Body of pancreas (tissue), 4 donors: ENCODE measurements at places on chromosomes 2 and 18.

GRCh38 chr2:7116511-7116910, 199.3 kb downstream of the RNF144A start:
- H3K36me3 ChIP-seq = no peaks in the 10 kb centered on the region
- DNase-seq = no peak
- H3K27me3 ChIP-seq = no peaks in the 10 kb centered on the region
- no peaks in the 10 kb centered on the region for H3K4me1 ChIP-seq

GRCh38 chr18:69961718-69962117, 14.0 kb upstream of the CD226 start:
- DNase-seq = no peak
- no peaks in the 10 kb centered on the region for H3K27me3 ChIP-seq
- no peak overlapping the region for H3K27ac ChIP-seq
- H3K4me1 ChIP-seq = no peaks in the 10 kb centered on the region
- no peak overlapping the region for H3K4me3 ChIP-seq
- H3K36me3 ChIP-seq = no peaks in the 10 kb centered on the region

GRCh38 chr2:224691563-224691962, 24.6 kb downstream of the CCDC195 start:
- no peaks in the 10 kb centered on the region for H3K4me1 ChIP-seq
- no peaks in the 10 kb centered on the region for H3K36me3 ChIP-seq
- no peak overlapping the region for H3K27ac ChIP-seq
- H3K27me3 ChIP-seq = no peaks in the 10 kb centered on the region
- no peak overlapping the region for H3K4me3 ChIP-seq

DNA sequence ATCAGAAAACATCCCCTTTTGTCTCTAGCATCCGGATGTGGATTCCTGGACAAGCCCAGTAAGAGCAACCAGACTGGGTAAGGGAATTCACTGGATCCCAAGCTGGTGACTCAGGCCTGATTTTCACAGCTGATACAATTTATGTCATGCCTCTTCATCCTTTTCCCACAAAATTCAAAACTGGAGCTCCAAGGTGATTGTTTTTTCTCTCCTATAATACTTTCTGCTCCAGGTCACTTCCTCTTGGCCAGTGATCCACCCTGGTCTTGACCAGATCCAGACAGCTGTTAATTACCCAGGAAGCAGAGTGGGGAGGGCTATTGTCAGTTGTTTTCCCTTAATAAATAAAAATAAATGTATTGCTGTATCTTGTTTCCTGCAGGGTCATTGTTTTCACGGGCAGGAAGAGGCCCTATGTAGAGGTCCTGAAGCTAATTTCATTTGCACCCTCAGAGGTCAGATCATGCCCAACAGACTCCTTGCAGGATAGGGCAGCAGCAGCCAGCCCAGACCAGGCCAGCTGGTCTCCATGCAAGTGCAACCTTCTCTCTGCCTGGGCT, 57.6 kb downstream of the EVA1A start:
- H3K27me3 ChIP-seq = no peaks in the 10 kb centered on the region
- no peak for DNase-seq
- no peaks in the 10 kb centered on the region for H3K36me3 ChIP-seq
- peaks cover 21% of the 10 kb centered on the region for H3K4me1 ChIP-seq
- H3K4me3 ChIP-seq = no peak overlapping the region

- H3K4me1 ChIP-seq = no peaks in the 10 kb centered on the region
- H3K4me3 ChIP-seq = no peak overlapping the region
- no peaks in the 10 kb centered on the region for H3K36me3 ChIP-seq
- DNase-seq = no peak
These were observed 107.9 kb downstream of the PTGR3 start for GRCh38 chr18:75100832-75101630.

- DNase-seq = no peak
- no peak overlapping the region for H3K4me3 ChIP-seq
- H3K4me1 ChIP-seq = peaks cover 21% of the 10 kb centered on the region
- no peaks in the 10 kb centered on the region for H3K27me3 ChIP-seq
These were observed 127.5 kb downstream of the NCK2 start for GRCh38 chr2:105872142-105872728.

DNA sequence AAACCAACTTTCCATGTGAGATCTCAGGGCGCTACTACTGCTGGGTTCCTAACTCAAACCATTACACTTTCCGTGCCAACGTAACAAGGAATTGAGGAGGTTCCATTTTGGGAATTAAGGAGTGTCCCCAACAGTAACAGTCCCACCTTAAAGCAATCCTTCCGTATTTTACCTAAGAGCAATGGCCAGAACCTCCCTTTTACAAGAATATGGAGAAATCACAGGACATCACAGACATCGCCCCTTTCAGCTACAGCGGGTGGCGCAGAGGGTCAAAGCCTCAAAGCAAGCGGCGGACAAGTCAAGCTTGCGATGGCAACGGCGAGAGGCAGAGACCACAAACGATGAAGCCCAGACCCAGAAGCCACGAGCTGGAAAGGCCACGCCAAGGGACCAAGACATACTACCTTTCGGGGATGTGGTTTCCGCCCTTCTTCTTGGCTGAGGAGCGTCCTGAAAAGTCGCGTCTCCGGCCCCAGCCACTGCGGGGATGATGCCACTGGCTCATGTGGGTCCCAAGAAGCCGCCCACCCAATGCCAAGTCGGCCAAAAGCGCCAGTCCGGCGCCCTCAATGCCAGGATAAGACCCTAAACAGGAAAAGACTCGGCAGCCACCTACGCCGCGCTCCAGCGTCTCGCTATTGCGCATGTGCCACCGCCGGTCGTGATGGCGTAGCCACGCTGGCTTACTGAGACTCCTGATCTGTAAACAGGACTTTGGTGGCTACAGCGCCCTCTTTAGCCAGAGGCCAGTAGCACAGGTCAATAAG, at the start of gene DUSP11:
DUSP11 (minus strand) TSS at position 637 of the 770 bp plus-strand sequence; CDS start at position 508, 129 bp downstream.
- peak within 1 kb of the TSS; percentile 90 for H3K4me3 ChIP-seq
- peak; percentile 97 for DNase-seq
- no peaks in the 10 kb centered on the region for H3K27me3 ChIP-seq
- H3K27ac ChIP-seq = peak within 1 kb of the TSS; percentile 83

GRCh38 chr2:218736531-218736930, 25.9 kb downstream of the TTLL4 start:
- no peak for DNase-seq
- no peaks in the 10 kb centered on the region for H3K27me3 ChIP-seq

DNA sequence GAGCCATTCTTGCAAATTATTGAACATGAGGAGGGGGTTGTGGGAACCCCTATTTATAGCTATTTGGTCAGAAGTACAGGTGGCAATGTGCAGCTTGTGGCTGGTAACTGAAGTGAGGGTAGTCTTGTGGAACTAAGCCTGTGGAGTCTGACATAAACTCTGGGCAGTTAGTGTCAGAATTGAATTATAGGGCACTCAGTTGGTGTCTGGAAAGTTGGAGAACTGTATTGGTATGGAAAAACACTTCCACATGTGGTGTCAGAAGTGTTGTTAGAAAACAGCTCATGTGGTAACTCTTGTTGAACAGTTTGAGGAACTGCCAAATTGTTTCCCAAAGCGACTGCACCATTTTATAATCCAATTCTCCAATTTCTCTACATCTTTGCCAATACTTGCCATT, 7.5 kb downstream of the RALBP1 start:
- no peak overlapping the region for H3K27ac ChIP-seq
- no peaks in the 10 kb centered on the region for H3K36me3 ChIP-seq
- H3K27me3 ChIP-seq = no peaks in the 10 kb centered on the region
- DNase-seq = no peak

DNA sequence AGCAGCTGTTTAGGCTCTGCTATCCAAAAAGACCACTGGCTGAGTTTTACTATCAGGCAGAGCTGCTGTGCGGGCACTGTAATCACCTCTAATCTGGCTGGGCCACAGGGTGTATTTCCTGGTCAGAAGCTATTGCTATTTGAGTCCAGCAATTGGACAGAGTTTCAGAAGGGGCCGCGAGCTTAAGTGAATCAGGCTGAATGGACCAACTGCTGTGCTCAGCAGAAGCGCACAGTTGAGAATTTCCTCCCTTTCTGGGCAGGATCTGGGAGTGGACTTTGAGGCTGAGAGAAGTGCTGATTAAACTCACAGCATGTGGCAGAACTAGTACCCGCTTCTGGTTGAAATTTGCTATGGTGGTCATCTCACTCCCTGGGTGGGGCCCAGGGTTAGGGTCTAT, 251.8 kb downstream of the INSIG2 start:
- no peak for DNase-seq
- no peaks in the 10 kb centered on the region for H3K27me3 ChIP-seq
- H3K4me3 ChIP-seq = no peak overlapping the region

- H3K4me3 ChIP-seq = no peak overlapping the region
- H3K36me3 ChIP-seq = no peaks in the 10 kb centered on the region
- H3K4me1 ChIP-seq = peaks cover 8% of the 10 kb centered on the region
- no peak overlapping the region for H3K27ac ChIP-seq
These were observed 68.6 kb downstream of the CAB39 start for GRCh38 chr2:230781130-230781797.

DNA sequence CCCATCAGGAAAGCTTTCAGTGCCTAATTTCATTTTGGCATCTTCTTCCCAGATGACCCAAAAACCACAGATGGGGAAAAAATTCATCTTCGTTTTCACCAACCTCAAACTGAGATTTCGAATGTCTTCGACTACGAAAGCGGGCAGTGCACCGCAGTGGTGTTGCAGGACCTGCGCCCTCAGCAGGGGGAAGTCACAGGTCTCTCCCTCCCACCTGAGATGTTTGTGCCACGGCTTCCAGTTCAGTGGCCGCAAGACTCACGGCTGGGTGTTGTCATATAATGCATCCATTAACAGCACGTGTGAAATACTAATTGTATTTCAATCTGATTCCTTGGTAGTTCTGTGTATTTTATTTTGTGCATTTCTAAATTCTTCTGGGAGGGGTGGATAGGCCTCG, 66.2 kb upstream of the SALL3 start:
- no peaks in the 10 kb centered on the region for H3K36me3 ChIP-seq
- no peaks in the 10 kb centered on the region for H3K4me1 ChIP-seq
- no peak overlapping the region for H3K27ac ChIP-seq
- DNase-seq = no peak
- H3K27me3 ChIP-seq = no peaks in the 10 kb centered on the region

GRCh38 chr2:127321303-127321702, 27.4 kb upstream of the ERCC3 start:
- no peaks in the 10 kb centered on the region for H3K4me1 ChIP-seq
- H3K36me3 ChIP-seq = peaks cover 20% of the 10 kb centered on the region
- no peak for DNase-seq

- no peaks in the 10 kb centered on the region for H3K4me1 ChIP-seq
- no peak overlapping the region for H3K4me3 ChIP-seq
- no peak overlapping the region for H3K27ac ChIP-seq
- H3K27me3 ChIP-seq = no peaks in the 10 kb centered on the region
- H3K36me3 ChIP-seq = no peaks in the 10 kb centered on the region
These were observed 2.0 kb upstream of the GAL3ST2 start for GRCh38 chr2:241774419-241775222.

DNA sequence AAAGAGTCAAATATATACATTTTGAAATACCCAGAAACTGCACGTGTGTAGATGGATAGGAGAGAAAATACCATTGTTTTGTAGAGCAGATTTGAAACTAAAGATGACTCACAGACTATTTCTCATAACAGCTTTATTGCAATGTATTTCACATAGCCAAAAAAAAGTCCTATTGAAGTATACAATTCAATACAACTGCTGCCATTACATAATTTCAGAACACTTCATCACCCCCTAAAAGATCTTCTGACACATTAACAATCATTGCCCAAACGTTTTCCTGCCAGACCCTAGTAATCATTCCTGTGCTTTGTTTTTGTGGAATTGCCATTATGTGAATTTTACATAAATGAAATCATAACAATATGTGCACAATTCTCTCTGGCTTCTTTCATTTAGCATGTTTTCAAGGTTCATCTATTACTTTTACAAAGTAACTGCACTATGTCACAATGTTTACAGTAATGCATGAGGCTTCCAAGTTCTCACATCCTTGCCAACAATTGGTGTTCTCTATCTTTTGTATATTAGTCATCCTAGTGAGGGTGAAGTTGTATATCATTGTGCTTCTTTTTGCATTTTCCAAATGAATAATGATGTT, 378.6 kb upstream of the CWC22 start:
- H3K27ac ChIP-seq = no peak overlapping the region
- no peaks in the 10 kb centered on the region for H3K27me3 ChIP-seq

GRCh38 chr18:27674411-27674810, 489.3 kb upstream of the CHST9 start:
- no peaks in the 10 kb centered on the region for H3K36me3 ChIP-seq
- H3K4me3 ChIP-seq = no peak overlapping the region
- DNase-seq = no peak
- no peaks in the 10 kb centered on the region for H3K4me1 ChIP-seq

- H3K27me3 ChIP-seq = no peaks in the 10 kb centered on the region
- H3K4me3 ChIP-seq = peak overlapping the region; percentile 6
- H3K36me3 ChIP-seq = no peaks in the 10 kb centered on the region
- DNase-seq = peak; percentile 30
- peaks cover 15% of the 10 kb centered on the region for H3K4me1 ChIP-seq
These were observed 82.3 kb upstream of the LDLRAD4 start for GRCh38 chr18:13136056-13136903.

- H3K4me1 ChIP-seq = no peaks in the 10 kb centered on the region
- DNase-seq = no peak
- H3K4me3 ChIP-seq = no peak overlapping the region
- H3K27ac ChIP-seq = no peak overlapping the region
These were observed 50.1 kb upstream of the IGFBP5 start for GRCh38 chr2:216745453-216745852.

DNA sequence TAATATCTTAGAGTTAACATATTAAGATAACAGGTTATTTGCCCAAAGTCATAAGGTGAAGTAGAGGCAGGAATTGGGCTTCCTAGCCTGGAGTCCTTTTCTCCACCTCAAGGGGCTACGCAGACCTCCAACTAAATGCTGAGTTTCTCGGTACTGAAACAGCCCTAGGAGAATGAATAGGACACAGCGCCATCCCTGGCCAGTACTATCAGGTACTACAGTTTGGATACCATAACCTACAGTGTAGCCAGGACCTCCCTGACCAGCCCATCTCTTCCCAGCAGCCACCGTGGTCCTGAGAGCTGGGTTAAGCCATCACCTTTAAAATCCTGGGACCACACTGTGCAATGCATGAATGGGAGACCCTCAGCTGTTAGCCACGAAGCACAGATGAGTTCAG, 15.7 kb downstream of the CASP8 start:
- no peaks in the 10 kb centered on the region for H3K4me1 ChIP-seq
- H3K27ac ChIP-seq = no peak overlapping the region
- no peak for DNase-seq
- no peaks in the 10 kb centered on the region for H3K36me3 ChIP-seq
- no peak overlapping the region for H3K4me3 ChIP-seq

GRCh38 chr2:1099418-1099817, 148.8 kb downstream of the SNTG2 start:
- no peaks in the 10 kb centered on the region for H3K27me3 ChIP-seq
- no peaks in the 10 kb centered on the region for H3K36me3 ChIP-seq
- H3K4me3 ChIP-seq = no peak overlapping the region
- DNase-seq = no peak

GRCh38 chr2:171883275-171883893, 10.7 kb downstream of the SLC25A12 start:
- no peaks in the 10 kb centered on the region for H3K4me1 ChIP-seq
- no peak overlapping the region for H3K4me3 ChIP-seq
- no peaks in the 10 kb centered on the region for H3K36me3 ChIP-seq
- no peaks in the 10 kb centered on the region for H3K27me3 ChIP-seq
- DNase-seq = no peak

- H3K27ac ChIP-seq = no peak overlapping the region
- no peak overlapping the region for H3K4me3 ChIP-seq
- peaks cover 2% of the 10 kb centered on the region for H3K36me3 ChIP-seq
- H3K4me1 ChIP-seq = peaks cover 21% of the 10 kb centered on the region
- no peaks in the 10 kb centered on the region for H3K27me3 ChIP-seq
These were observed 3.8 kb downstream of the MOB1A start for GRCh38 chr2:74174909-74175308.

GRCh38 chr2:127185093-127185492, 35.0 kb downstream of the CYP27C1 start:
- no peaks in the 10 kb centered on the region for H3K4me1 ChIP-seq
- H3K36me3 ChIP-seq = no peaks in the 10 kb centered on the region
- H3K4me3 ChIP-seq = no peak overlapping the region
- DNase-seq = no peak
- no peaks in the 10 kb centered on the region for H3K27me3 ChIP-seq
